Motor neuron (in vitro differentiated cells): ENCODE measurements at places on chromosomes 7 and 10. TPM values are rescaled to one million over a fixed set of nuclear protein-coding genes. Genes with fewer than 3 reads are reported as not detected.

The GPR158 gene
- total RNA-seq = 0.13 and 0.31 TPM in 2 replicates

The IDI2 gene
- total RNA-seq = not detected in 2 replicates

The ATP5MK gene
- total RNA-seq = 639 and 842 TPM in 2 replicates

The LIPN gene
- total RNA-seq = not detected in 2 replicates

The BAIAP2L1 gene
- 0.66 and 0.81 TPM in 2 replicates for total RNA-seq

The HMX2 gene
- total RNA-seq = 0.16 TPM in 1 of 2 replicates, not detected in the other

The MGAM2 gene
- total RNA-seq = 0.07 and 0.15 TPM in 2 replicates
